ENCODE measurements at places on chromosomes 16 and 17.

GRCh38 chr16:53084141-53084541 is 29.4 kb downstream of the CHD9 start:
- no peak for DNase-seq

DNA sequence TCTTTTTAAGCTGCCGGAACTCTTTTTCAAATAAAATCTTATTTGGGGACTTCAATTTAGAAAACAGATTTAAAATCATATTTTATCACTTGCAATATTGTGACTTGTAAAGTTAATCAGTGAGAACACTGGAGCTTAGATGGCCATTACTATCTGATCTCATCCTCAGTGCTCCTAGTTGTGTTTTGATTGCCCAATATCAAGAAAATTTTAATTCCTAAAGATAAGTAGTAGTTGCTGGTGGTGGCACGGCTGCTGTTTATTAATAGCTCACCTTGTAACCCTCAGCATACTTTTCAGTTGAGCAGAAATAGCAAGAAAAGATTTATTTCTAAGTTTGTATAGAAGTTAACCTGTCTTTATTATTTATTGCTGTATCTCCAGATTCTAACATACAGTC is 124.0 kb downstream of the NLK start:
- DNase-seq = no peak

DNA sequence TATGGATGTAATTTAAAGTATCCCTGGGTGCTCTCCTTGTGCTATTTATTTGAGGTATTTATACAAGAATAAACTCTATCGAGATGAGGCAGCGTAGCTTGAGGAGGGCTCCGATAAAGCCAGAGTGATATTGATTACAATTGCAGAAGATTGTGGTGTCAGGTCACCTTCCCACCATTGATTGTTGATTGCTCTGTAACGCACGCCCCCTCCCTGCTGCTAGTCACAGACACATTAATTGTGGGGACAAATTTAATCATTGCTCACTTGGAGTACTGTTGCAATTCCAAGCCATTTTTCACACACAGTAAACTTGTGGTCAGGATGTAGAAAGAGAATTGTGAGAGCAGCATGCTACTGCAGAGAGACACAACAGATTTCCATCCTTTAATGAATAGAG is 75.4 kb downstream of the IRX3 start:
- no peak for DNase-seq

GRCh38 chr17:28532050-28532960 is 20.1 kb downstream of the UNC119 start:
- DNase-seq = no peak

DNA sequence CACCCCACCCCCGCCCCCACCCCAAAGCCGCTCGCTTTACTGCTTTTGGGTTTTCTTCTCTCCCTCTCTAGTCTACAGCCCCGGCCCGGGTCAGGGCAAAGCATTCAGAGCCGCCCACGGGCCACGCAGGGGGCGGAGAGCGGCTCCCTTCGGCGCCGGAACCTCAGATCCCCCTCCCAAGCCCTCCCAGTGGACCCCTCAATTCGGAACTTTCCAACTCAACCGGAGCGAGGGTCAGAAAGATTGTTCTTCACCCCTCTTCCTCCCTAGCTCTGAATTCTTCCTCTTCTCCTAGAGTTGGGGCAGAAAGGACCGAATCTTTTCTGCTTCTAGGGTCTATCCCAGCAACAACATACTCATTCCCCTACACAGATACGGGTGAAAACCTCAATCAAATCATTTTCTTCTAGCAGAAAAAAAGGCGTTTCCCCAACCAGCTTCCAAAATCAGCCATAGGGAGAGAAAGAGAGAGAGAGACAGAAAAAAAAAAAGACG is 1.0 kb downstream of the HOXB2 start:
- DNase-seq = no peak

DNA sequence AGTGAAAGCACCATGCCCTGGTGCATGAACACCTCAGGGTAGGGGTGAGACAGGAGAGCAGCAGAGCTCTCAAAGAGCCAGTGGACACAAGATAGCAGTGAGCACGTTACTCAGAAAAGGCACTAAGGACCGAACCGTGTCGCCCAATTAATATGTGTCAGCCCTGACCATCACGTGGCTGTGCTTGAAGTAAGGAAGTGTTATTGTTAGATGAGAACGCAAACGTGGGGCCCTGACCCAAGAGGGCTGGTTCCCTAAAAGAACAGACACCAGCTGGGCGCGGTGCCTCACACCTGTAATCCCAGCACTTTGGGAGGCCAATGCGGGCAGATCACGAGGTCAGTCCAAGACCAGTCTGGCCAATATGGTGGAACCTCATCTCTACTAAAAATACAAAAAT is 16.3 kb downstream of the AXIN1 start:
- no peak for DNase-seq

DNA sequence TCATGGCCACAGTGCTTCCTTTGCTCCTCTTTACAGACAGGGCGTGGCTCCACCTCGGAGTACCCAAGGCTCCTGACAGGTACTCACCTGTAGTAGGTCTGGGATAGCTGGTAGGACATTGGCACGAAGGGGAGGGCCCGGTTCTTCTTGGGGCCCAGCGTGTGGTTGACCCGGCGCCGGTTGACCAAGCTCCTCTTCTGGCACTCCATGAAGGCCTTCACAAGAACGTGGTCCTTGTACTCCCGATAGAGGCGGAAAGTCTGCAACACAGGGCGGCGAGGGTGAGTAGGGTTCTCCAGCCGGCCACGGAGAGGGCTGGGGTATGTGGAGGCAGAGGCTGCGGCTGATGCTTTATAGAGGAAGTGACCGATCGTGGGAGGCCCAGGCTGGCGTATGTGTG is 69.7 kb downstream of the IL21R start:
- DNase-seq = no peak

GRCh38 chr17:78674595-78675315 is 97.6 kb upstream of the DNAH17 start:
- DNase-seq = no peak

DNA sequence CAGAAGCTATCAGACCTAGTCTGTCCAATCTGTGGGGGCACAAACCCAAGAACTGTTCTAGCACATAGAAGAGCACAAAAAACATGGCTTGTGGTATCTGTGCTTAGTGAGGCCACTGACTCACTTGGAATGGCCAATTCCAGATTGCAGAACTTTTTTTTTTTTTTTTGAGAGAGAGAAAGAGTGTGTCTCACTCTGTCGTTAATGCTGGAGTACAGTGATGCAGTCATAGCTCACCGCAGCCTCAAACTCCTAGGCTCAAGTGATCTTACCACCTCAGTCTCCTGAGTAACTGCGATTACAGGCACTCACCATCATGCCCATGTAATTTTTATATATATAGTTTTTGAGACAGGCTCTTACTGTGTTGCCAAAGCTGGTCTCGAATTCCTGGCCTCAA is 77.2 kb upstream of the CLEC3A start:
- DNase-seq = no peak

- no peak for DNase-seq
Measured at GRCh38 chr17:75398279-75398678, 7.2 kb downstream of the GRB2 start.

DNA sequence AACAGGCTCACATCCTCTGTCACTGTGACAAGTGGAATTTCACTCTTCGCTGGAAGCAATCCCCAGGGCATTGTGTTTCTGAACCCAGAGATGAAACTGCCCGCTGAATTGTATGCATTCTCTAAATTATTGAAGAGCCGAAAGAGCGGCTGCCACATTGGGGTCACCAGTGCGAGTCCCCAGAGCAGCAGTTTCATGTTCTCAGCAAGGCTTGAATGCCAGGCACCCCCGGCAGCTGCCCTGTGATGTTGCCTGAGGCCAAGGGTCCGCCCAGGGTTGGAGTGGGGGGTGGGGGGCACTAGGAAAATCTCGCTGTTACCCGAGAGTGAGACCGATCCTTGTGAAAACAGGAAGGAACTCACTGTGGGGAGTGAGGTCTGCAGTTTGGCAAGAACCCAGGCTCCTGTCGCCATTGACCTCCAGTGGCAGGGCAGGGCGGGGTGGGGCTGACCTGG is 20.7 kb upstream of the BCAR1 start:
- DNase-seq = no peak

- DNase-seq = no peak
Measured at GRCh38 chr16:23382279-23382678, 70.7 kb downstream of the COG7 start.

GRCh38 chr16:49281843-49282642 is 405 bp upstream of the CBLN1 start:
- no peak for DNase-seq

GRCh38 chr16:57289391-57290257 is 5.2 kb upstream of the PLLP start:
- DNase-seq = no peak

- DNase-seq = no peak
Measured at GRCh38 chr16:15553313-15554088, 89.5 kb downstream of the MARF1 start.

- DNase-seq = no peak
Measured at GRCh38 chr16:87252269-87252970, 64.8 kb downstream of the C16orf95 start.

DNA sequence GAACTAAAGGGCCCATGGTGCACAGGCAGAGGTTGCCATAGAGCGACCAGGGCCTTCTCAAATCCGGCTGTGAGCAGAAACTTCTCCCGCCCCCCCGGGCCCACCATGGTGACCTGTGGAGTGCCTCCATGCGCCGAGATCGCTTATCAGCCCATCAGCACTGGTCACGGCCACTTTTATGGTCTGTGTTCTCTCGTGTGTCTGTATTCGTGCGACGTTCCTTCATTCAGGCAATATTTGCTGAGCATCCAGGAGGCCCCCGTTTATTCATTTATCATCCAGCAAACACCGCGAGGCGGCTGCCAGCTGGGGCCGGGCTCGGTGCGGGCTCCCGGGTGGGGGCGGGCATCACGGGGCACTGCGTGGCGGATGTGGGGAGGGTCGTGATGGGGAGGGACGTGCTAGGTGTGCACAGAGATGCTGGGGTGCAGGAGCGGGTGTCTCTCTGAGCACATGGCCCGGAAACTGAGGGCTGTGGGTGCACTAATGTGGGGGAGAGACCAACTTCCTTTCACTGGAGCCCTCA is 88.0 kb upstream of the CBX4 start:
- no peak for DNase-seq

DNA sequence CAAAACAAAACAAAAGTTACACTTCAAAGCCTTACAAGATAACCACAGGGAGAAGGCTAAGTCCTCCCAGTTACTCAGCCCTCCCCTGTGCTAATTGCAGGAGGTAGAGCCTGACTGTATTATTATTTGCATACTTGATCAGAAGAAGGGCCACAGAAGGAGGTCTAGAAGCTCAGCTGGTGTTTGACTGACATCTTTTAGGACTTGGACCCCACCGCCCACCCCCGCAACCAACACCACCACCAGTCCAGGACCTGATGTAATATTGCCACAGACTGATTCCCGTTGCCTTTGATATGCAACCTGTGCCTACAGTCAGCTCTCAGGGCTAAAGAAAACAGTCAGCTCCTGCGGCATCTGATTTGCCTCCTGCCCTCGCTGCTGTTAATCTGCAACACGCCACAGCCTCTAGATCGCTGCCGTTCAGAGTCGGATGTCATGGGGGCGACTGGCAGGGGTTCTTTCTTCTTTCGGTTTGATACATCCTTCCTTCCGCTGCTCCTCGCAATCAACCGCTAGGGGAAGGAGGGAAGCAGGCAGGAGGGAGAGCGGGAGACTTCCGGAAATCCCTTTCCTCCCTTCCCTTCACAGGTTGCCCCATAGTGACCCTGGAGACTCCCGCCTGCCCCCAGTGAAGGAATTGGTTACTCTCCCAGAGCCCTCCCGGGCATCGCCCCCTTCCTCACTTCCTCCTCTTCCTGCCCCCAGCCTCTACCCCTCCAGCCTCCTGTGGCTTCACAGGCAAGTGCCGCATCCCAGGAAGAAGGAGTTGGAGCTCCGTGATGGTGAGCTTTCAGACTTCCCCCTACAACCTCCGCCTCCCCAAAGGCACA is 90.5 kb upstream of the SOX9 start:
- DNase-seq = peak; percentile 20

- no peak for DNase-seq
Measured at GRCh38 chr17:81934098-81934757, 2.9 kb downstream of the PYCR1 start.

- no peak for DNase-seq
Measured at GRCh38 chr17:15912416-15912955, 32.4 kb upstream of the ADORA2B start.

GRCh38 chr17:65503557-65503956 is 57.9 kb downstream of the AXIN2 start:
- no peak for DNase-seq

DNA sequence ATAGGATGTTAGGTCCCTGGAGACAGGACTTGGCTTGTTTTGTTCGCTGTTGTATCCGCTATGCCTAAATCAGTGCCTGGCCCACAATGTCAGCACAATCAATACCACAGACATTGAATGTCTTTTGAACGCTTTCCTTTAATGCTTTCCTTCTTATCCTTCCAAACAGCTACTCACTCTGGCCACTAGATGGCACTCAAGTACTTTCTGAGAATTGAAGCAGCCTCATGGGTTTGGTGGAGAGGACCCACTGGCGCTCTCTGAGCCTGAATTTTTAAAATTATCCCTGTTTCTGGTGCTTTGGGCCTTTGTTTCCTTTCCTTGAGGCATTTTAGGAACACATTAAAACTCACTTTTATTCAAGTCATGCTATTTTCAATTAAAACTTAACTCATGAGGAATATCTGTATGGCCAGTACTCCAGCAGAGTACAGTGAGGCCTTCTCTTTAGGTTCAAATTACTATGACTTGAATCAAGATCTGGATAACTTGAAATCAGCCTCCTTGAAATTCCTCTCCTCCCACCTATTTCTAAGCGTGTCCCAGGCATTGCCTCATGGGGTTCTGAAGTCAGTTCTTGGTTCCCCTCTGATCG is 3.2 kb upstream of the NLRP1 start:
- DNase-seq = no peak

GRCh38 chr17:29155966-29156338 is 24.2 kb downstream of the MYO18A start:
- DNase-seq = no peak

DNA sequence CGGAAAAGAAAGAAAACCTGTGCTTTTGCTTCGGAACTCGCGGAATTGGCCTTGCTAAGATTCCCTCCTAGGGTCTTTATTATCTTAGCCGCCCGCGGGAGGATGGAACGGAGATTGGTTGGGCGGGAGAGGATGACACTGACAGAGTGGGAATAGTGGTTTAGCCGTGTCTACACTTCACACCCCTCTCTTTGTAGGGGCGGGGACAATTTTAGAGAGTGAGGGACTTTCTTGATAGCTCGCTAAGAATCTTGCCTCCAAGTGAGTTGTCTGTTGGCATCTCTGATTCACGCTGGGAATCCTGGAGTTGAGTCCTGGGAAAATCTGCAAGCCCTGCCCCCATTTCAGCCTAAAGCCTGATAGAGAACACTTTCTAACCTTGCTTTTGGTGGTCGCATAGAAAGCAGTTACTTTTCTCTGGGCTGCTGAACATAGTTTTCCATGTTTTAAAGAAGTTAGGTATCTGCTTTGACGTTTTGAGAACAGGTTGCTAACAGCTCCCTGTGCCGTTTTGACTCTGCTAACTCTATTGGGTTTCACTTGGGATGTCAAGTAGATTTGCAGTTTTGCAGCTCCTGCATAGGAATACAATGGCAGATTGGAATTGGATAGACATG is 697 bp downstream of the NOL11 start:
- DNase-seq = no peak

Measured in Panc1 (cell line).